Fibroblast of skin of left quadriceps (primary cell): ENCODE measurements at places on chromosomes 2 and 18.

- no peak for DNase-seq
Measured at GRCh38 chr2:73642338-73643018, at the start of gene NAT8. Gene NAT8 (minus strand): TSS chr2:73642422. CDS start chr2:73641628, 794 bp downstream.

GRCh38 chr18:50280707-50281294, 522 bp downstream of the MBD1 start:
- no peak for DNase-seq

DNA sequence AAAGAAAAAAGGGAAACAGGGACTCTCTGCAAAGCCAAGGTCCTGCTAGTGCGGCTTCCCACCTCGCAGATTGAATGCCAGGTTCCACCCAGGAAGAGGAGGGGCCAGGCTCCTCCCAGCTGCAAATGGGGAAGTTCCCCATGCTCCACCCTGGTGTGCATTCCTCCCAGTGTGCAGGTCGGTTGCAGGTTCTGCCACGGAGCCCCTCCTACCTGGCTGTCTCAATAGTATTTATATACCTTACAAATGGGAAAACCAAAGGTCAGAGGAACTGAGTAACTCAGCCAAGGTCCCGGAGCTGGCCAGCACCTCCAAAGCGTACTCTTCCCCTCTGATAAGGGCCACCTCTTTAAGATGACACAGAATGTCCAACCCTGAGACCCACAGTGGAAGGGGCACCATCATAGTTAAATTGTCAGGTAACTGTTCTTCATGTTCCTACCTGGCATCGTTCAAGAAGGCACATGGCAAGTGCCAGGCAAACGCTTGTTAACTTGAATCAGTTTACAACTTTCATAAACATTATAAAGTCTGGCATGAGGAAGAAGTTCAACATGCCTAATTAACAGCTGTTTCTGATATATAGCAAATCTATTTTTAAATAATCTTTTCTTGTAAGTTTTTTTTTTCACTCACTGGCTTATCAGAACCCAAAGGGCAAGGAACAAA, 35.5 kb downstream of the POU3F3 start:
- DNase-seq, result no peak

DNA sequence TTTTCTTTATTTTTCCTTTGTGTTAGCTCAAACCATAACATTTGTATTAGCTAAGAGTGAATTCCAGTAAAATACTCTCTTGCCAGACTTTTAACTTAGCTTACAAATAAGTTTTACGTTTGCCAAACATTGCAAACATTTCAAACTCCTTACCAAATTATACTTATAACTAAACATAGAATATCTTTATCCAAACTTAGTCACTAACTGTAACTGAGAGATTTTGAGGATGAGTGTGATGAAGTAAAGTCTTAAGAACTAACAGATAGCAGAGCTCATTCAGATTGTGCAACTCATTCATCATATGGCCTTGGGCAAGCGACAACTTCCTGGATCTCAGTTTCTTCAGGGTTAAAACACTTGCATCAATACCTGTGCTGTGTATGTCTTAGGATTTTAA, 533.7 kb downstream of the TDRD15 start:
- no peak for DNase-seq

DNA sequence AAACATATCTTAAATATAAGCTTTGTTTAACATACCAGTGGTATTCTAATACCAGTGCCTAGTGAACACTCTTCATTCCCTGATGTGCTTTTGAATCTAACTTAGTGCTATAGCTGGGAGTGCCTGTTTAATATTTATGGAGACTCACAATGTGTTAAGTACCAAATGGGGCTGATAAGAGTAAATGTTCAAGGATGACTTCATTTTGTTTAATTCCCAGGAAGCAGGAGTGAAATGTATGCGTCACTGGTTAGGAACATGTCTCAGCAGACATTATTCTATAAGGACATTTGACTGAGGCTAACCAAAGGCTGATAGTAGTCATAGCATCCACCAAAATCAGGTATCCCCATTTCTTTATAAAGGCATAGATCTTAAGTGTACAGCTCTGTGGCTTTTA, 31.7 kb upstream of the LINC00305 start:
- DNase-seq, result no peak
